Motor neuron (in vitro differentiated cells): ENCODE measurements at places on chromosomes 7 and 10.

DNA sequence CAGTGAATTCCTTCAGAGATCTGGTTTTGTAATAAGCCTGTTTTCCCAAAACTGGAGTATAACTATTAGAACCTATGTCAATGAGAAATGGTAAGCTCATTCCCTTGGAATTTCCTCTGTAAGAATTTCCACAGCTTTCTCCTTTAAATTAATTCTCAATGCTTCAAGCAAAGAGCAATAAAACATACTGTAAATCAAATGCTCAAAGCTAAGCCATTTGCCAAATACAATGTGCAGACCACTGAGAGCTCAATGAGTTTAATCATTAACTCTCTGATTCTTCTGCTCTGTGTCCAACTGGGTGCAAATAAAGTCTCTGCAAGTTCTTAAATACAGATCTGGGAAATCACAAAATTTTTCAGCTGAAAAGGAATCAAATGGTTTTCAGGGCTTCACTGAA lies 227.6 kb upstream of the IMMP2L start:
- ATAC-seq, result no peak

GRCh38 chr10:79229071-79229541 lies 118.2 kb upstream of the PPIF start:
- ATAC-seq, result peak; percentile 19

DNA sequence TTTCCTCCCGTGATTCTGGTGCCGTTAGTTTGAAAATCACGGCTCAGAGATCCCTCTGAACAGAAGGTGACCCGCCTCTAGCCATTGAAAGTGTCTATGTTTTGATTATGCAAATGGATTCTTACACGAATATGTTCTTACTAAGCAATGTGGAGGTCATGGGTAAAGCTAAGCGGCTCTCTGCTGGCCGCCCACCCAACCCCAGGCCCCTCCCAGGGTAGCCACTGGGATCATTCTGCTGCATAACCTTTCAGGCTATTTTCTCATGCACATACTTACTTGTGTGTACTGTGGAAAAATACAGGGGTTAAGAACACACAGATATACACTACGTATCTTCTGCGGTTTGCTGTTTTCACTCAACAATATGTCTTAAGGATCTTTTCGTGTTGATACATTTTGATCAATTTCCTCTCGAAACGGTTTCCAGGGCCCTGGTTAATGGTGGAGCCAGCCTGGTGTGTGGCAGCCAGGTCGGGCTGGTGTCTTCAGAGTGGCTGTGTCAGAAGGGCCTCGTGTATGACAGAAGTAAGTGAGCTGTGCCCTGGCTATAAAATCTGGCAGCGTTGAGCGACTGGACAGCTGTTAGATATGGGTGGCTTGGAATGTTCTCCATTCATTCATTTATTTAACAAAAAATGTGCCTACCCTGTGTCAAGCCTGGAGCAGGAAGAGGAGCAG lies 29.9 kb downstream of the ZNF783 start:
- ATAC-seq, result no peak

GRCh38 chr7:28068811-28069216 lies 111.8 kb downstream of the JAZF1 start:
- ATAC-seq, result no peak
